ENCODE measurements at places on chromosomes 2 and 18. TPM values are rescaled to one million over a fixed set of nuclear protein-coding genes. Genes with fewer than 3 reads are reported as not detected.

GRCh38 chr2:235170536-235171521 lies 219.0 kb downstream of the SH3BP4 start:
- no peak for DNase-seq

DNA sequence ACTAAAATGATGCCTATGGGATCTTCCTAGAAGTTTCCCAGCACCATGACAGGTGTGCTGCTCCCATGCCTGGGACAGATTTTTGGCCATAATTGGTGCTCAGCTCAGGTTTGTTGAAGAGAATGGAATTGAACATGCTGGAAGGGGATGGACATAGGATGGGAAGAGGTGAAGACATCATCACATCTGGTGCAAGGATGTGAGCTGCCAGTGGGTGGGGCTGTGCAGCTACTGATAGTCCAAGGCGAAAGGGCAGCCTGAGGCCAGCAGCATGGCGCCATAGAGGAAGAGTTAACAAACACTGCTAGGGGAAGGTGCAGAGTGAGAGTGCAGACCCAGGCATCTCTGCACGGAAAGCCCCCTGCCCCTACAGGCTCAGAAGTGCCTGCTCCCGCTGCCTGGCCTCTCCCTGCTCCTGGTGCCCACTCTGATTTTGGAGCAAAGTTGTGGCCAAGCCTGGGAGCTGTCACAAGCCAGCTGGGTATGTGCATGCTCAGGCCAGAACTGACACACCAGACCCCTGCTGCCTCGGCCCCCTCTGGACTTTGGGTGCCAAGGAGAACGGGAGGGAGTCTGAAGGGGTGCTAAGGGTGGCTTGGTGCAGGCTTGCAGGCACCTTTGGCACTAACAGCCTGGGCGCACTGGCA lies 178.6 kb downstream of the ZBTB7C start:
- peak; percentile 76 for DNase-seq

- no peak for DNase-seq
These were observed 229.4 kb upstream of the MYT1L start for GRCh38 chr2:2560374-2561015.

DNA sequence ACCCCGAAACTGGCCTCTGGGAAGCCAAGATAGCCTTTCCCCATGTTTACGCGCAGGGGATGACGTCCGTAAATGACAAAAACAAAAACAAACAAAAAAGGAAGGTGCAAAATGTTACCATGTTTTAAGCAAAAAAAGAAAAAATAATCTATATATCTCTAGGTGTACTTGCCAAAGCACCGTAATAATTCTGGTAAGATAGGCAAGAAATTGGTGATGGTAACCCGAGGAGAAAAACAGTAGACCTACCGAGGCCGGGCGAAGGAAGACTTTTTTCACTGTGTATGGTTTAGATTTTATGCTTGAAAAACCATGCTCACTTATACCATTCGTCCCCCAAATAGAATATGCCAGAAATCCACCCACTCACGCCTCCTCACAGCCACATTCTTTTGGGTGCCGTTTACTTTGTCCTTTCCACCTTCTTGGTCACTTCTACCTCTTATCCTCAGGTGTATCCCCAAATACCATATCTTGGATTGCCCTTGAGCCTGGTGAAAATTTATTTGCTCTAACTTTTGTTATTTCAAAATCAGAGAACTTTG lies 8.0 kb downstream of the GATA6 start:
- DNase-seq, result no peak

DNA sequence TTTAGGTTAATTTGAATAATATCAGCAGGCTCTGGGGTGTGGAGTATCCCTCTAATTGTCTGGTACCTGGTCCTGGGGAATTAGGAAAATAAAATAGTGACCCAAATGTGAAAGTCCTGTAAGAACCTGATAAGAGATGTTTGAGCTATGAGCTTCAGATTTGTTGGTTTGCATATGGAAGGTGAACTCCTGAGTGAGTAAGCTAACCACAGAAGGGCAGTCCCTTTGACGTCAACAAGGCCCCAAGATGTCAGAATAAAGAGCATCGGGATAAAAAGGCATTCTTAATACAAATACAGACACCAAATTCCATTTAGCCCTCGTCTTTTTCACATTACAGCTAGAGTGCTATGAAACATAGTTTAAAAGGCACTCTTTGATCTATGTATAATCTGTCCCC lies 1366.3 kb upstream of the TMEFF2 start:
- no peak for DNase-seq

- peak; percentile 61 for DNase-seq
These were observed 3.0 kb upstream of the OSR1 start for GRCh38 chr2:19361325-19361990.

- DNase-seq, result no peak
These were observed 4.5 kb downstream of the TRABD2A start for GRCh38 chr2:84876369-84876768.

DNA sequence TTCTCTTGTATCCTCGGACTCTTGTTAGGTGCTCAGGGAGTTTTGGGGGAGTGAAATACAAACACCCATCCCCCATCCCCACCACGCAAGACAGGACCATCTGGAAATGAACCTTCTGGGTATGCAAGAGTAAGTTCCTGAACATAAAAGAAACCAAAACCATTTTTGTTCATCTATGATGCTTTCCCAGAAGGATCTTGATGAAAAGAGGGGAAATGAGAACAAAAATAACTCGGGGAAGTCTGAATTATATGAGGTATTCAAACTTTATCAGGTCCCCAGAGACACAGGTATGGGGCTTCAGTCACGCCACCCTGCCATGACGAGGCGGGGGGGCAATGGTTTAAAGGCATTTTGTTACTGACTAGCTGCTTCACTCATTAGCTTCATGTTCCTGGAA lies 68.6 kb upstream of the DNMT3A start:
- DNase-seq, result no peak

DNA sequence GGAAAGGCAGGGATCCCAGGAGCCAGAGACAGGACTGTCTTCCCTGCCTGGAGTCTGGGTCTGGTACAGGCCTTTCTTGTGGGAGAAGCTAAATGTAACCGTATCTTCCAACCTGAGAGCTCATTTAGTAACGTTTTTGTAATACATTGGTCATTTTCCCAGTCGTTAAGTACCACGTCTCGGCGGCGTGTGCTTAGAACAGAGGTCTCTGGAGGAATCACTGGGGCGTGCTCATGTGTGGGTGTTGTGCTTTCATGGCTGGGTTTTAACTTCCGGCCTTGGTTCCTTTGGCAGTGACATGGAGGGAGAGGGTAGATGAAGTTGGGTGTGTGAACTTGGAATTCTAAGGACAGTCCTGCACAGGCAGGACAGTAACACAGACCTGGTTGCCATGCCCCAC lies 79.7 kb downstream of the NCK2 start:
- DNase-seq, result no peak

DNA sequence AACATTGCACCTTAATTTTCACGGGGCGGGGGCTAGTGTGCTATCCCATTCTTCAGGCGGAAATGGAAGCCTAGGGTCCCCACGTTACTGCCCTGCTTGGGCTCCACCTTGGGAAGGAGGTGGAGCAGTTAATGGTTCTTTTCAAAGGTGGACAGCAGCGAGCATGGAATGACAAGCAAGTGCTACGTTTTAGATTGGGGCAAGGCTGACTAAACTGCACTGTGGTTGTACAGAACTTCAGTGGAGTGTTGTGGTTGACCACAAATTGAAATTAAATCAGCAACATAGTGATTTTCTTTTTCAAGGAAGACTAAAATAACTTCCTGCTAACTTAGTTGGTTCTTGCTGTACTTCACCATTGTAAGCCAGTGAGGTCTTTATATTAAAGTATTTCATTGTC lies 47.0 kb downstream of the CHRNA1 start:
- DNase-seq, result no peak

Gene REG3A
- 1,340 TPM for total RNA-seq

Gene AMER3
- total RNA-seq, result 0.70 TPM

Gene KCNF1
- not detected for total RNA-seq

Gene TMEM247
- not detected for total RNA-seq

Gene ICOS
- total RNA-seq, result not detected
